Prostate gland (tissue), 2 donors: ENCODE measurements at places on chromosomes 11 and 22.

DNA sequence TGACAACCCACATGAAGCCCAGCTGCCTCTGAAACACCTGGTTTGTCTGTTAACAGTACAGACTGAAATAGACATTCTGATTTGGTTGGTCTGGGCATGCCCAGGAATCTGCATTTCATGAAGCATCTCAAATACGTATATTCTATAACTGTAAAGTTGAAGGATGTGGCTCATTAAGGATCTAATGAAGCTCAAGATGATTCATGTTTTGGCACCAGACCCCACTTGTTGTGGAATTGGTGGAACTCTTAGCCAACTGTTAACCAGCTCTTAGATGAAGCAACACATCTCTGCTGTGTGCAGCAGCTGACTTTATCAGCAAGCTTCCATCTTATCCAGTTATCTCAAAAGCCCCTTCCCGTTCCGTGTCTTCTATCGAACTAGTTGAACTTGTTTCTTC, 232.2 kb downstream of the INSC start:
- no peak for DNase-seq
- H3K4me3 ChIP-seq, result no peak overlapping the region
- no peaks in the 10 kb centered on the region for H3K4me1 ChIP-seq
- no peak overlapping the region for H3K27ac ChIP-seq

DNA sequence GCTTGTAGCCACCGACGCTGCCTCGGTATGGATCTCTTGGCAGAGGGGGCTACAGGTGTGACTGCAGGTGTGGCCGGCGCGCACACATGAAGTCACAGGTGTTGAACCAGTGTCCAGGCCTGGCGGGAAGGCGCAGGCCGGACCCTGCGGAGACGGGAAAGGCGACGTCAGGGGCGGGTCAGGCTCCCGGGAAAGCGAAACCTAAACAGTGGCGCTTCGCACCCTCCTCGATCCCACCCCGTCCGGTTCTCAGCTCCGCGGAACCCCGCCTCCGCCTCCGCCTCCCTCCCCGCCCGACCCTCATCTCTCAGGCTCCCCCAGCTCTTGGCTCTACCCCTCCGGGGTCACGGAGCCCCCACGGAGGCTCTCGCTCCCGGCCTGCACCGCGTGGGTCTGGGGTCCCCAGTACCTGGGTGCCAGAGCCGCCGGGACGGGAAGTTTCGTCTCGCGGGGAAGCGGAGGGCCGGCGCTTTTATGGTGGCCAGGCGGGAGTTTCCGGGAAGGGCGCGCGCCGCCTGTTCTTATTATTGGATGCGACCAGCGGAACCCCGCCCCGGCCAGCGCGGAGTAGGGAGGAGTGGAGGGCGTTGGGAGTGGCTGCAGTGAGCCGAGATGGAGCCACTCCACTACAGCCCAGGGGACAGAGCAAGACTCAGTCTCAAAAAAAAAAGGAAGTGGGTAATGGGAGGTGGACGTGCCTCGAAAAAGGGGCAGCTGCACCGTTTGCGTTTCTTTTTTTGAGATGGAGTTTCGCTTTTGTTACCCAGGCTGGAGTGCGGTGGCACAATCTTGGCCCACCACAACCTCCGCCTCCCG, at the start of gene IRF7:
Gene IRF7, minus strand, starts transcription at position 447 of the 816 bp plus-strand sequence. CDS start 586 bp downstream, outside the sequence.
- peaks cover 15% of the 10 kb centered on the region for H3K4me1 ChIP-seq
- H3K4me3 ChIP-seq, result peak within 1 kb of the TSS; percentile 63
- peak within 1 kb of the TSS; percentile 86 for H3K27ac ChIP-seq
- H3K27me3 ChIP-seq, result no peaks in the 10 kb centered on the region

DNA sequence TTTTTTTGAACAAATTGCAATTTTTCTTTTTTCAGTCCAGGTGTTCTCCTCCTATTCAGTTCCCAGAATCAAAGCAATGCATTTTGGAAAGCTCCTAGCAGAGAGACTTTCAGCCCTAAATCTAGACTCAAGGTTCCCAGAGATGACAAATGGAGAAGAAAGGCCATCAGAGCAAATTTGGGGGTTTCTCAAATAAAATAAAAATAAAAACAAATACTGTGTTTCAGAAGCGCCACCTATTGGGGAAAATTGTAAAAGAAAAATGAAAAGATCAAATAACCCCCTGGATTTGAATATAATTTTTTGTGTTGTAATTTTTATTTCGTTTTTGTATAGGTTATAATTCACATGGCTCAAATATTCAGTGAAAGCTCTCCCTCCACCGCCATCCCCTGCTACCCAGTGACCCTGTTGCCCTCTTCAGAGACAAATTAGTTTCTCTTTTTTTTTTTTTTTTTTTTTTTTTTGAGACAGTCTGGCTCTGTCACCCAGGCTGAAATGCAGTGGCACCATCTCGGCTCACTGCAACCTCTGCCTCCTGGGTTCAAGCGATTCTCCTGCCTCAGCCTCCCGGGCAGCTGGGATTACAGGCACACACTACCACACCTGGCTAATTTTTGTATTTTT, 6.2 kb upstream of the UBE4A start:
- no peak for DNase-seq
- H3K27ac ChIP-seq, result no peak overlapping the region

- H3K4me3 ChIP-seq, result peak overlapping the region; percentile 78
- no peaks in the 10 kb centered on the region for H3K36me3 ChIP-seq
- H3K27ac ChIP-seq, result peak overlapping the region; percentile 74
- no peaks in the 10 kb centered on the region for H3K27me3 ChIP-seq
Observed at GRCh38 chr22:43185860-43186261, 1.1 kb downstream of the TTLL12 start.

- no peak overlapping the region for H3K4me3 ChIP-seq
- H3K27ac ChIP-seq, result no peak overlapping the region
- DNase-seq, result no peak
- H3K4me1 ChIP-seq, result no peaks in the 10 kb centered on the region
- no peaks in the 10 kb centered on the region for H3K36me3 ChIP-seq
Observed at GRCh38 chr11:117064275-117064674, 34.0 kb downstream of the SIK3 start.
